ENCODE measurements at places on chromosomes 16 and 17.
A peak's percentile ranks its signal among the peaks of the same experiment; 100 is the strongest.

- DNase-seq: no peak
Observed at GRCh38 chr17:50661795-50662391, 27.2 kb downstream of the ABCC3 start.

DNA sequence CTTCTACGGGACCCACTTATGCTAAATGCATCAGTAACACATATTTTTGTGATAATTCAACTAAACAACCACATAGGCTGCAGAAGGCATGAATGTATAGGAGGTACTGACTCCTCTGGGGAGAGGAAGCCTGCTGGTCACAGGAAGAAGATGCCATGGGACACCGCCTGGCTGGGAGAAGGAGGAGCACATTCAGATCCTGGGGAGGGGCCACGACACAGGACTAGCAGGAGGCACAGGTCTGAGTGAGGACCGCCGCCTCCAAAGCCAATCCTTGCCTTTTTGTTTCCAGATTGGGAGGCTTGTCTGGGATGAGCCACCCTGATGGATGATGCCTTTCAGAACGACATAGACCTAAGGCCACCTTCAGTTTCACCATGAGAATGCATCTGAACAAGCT, 34.6 kb downstream of the MBTPS1 start:
- DNase-seq: no peak

DNA sequence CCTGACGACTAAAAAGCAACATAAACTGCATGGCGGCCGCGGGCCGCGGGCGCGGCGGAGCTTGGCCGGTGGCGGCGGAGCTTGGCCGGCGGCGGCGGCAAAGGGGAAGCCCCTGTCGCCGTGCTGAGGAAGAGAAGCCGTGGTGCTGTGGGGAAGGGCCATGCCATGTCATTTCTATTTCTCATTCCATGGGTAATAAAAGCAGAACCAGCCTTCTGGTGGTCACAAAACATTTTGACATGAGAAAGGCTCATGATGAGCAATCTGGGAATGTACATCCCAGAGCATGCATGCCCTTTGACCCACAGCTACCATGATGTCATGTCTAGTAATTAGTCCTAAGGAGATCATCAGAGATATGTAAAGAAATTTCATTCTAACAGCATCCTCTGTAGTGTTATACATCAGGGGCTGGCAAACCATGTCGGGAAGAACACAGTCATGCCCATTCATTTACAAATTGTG, 23.9 kb upstream of the HEATR6 start:
- no peak for DNase-seq

DNA sequence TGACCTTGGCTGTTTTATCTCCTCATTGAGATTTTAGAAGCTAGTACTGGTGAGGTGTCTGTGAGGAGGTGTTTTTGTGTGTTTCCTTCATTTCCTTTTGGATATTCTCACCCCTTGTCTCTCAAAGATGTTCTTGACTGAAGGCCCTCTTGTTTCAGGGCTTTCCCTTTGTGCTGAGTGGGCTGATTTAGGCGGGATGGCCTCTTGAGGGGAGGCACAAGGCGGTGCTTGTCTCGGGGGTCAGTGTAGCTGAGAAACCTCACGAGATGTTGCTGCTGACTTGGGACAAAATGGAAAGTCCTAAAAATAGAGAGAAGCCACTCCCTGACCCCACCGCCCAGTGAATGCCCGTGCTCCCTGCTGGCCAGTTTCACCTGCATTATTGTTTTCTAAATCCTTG, 14.2 kb downstream of the CRAMP1 start:
- DNase-seq: no peak

- no peak for DNase-seq
Observed at GRCh38 chr16:30033270-30033669, 2.2 kb upstream of the TLCD3B start.

- no peak for DNase-seq
Observed at GRCh38 chr16:58026139-58026704, 668 bp downstream of the MMP15 start.

- no peak for DNase-seq
Observed at GRCh38 chr17:63700528-63701455, 867 bp upstream of the LIMD2 start.

- no peak for DNase-seq
Observed at GRCh38 chr17:82553210-82553930, 33.8 kb downstream of the FOXK2 start.

DNA sequence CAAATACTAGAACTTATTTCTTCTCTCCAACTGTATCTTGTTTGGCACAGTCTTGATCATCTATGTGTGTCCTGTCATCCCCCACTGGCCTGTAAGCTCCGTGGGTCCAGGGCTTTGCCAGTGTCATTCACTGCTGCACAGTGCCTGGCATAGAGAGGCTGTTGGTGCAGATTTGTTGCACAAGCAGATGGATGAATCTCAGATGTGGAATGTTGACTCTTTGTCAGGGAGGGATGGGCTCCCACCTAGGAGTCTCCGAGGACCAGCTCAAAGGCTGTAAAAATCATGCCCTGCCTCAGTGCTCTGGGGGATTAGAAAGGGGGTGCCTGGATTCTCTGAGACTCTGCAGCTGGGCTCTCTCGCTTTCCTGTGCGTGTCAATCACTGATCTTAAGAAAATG, 60.6 kb downstream of the RAB11FIP4 start:
- DNase-seq: no peak

GRCh38 chr17:65530523-65531255, 30.8 kb downstream of the AXIN2 start:
- DNase-seq: no peak

DNA sequence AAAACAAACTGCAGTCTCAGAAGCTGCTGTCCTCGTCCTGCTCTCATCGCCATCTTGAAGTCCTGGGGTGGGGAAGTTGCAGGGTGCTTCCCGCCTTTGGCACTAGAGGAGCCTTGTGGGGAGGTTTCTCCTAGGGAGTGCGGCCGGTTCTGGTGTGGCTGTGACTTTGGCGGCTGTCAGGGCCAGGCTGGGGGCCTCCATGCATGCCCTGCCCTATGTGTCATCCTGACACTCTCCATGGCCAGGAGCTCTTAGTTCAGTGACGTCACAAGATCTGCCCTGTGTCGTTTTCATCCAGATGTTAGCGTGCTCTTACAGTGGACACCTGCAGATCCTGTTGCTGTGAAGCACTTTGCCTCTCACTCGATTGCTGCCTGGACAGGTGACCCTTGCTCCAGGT, 49.6 kb downstream of the PLD6 start:
- no peak for DNase-seq

DNA sequence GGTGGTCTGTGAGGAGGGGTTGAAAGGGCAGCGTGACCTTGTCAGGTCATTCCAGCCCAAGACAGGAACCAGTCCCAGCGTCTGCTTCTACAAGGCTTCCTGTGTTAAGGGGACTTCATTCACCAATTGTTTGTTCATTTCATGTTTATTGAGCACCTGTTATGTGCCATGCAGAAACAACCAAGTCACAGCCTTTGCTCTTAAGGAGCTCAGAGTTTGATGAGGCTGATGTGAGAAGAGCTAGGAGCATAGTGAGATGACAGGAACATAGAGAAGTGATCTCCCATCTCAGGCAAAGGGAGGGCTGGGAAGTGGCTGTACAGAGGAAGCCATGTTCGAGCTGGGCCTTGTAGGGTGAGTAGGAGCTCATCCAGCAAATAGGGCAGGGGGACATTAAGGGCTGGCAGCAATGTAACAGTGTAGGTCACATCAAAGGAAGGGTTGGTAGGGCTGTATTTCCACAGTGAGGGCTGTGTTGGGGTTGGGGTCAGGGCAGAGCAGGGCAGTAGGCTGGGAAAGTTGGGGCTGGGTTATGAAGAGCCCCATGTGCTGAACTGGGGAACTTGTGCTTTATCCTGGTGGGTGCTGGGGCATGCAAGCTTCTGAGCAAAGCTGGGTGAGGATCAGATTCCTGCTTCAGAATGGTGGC, 79.8 kb downstream of the ARHGAP23 start:
- DNase-seq: no peak

- DNase-seq: no peak
Observed at GRCh38 chr17:3827124-3827773, 18.8 kb downstream of the NCBP3 start.

- DNase-seq: no peak
Observed at GRCh38 chr16:13143551-13143950, 242.2 kb downstream of the SHISA9 start.

- no peak for DNase-seq
Observed at GRCh38 chr17:16435925-16436886, 20.8 kb downstream of the TRPV2 start.

- no peak for DNase-seq
Observed at GRCh38 chr16:70551788-70552187, 28.2 kb downstream of the SF3B3 start.

GRCh38 chr16:85025781-85026653, 1.6 kb upstream of the KIAA0513 start:
- no peak for DNase-seq

DNA sequence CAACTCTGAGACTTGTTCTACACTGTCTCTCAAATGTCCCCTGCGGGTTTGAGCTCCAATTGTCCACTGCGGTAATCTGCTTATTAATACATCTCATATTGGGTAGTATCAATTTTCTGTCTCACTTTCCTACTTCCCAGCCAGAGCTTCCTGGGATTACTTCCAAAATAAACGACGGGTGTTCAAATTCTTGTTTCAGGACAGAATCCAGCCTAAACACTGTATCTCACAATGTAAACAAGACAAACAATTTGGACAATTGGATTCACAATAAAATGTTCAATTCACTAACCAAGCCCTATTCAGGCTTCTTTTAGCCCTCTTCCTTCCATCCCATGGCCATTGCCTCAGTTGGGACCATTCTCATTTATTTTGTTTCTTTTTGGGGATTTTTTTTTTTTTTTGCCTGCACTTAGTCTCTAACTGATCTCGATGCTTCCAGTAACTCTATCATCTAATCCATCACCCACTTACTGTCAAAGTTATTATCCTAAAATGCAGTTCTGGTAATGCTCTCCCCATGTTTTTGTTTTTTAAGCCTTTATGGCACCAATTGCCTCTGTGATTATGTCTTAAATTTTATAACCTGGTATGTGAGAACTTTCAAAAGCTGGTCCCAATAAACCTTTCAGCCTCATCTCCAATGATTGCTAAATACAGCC, 2.0 kb upstream of the VAT1L start:
- no peak for DNase-seq

- no peak for DNase-seq
Observed at GRCh38 chr17:72804949-72805707, 287.4 kb downstream of the SLC39A11 start.

DNA sequence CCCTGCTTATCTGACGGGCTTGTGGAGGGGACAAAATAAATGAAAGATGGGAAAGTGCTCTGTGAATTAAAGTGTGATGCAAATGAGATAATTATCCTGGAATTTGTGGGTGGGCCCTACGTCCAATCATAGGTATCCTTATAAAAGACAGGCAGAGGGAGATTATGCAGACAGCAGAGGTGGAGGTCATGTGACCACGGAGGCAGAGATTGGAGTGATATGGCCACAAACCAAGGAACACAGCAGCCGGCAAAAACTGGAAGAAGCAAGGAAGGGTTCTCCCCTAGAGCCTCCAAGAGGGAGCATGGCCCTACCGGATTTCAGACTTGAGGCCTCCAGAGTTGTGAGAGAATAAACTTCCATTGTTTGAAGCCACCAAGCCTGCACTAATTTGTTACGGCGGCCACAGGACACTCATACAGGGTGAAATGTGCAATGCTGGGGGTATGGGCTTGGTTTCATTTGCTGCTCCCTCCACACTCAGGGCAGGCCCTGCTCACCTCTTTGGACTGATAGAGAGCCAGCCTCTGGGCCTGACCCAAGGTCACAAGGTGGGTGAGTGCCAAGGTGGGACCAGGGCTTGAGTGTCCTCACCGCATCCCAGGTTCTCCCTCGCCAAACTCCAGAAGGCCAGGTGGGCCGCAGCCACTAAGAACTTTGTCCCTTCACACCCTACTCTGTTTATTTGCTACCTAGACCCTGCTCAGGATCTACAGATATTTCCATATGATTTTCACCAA, 149.6 kb upstream of the TNRC6C start:
- DNase-seq: no peak

GRCh38 chr16:46920402-46921068, 36.4 kb downstream of the GPT2 start:
- DNase-seq: peak; percentile 8

GRCh38 chr16:31695667-31696066, 168.0 kb downstream of the AHSP start:
- no peak for DNase-seq

- no peak for DNase-seq
Observed at GRCh38 chr17:41689497-41690299, 1.0 kb downstream of the EIF1 start.

GRCh38 chr16:2147981-2148671, at the start of gene RAB26:
TSS of gene RAB26 (plus strand) at chr16:2148625. CDS start at chr16:2148784, 159 bp downstream.
- no peak for DNase-seq

DNA sequence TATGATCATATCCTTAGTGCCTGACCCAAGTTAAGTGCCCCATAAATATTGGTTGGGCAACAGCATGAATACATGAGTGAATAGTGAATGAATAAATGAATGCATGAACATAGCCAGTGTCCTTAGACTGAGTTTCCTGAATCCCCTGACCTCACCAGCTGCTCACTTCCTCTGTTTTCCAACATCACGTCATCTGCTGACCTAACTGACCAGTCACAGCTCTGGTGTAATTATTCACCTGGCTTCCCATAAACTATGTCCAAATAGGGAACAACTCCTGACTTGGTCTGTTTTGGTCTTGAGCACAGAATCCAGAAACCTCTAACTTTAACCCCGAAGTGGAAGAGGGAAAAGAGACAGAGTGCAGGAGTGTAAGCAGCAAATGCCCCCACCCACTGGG, 83.4 kb downstream of the ASIC2 start:
- DNase-seq: no peak
